ENCODE measurements at places on chromosomes 16 and 17.
A peak's percentile ranks its signal among the peaks of the same experiment; 100 is the strongest.

DNA sequence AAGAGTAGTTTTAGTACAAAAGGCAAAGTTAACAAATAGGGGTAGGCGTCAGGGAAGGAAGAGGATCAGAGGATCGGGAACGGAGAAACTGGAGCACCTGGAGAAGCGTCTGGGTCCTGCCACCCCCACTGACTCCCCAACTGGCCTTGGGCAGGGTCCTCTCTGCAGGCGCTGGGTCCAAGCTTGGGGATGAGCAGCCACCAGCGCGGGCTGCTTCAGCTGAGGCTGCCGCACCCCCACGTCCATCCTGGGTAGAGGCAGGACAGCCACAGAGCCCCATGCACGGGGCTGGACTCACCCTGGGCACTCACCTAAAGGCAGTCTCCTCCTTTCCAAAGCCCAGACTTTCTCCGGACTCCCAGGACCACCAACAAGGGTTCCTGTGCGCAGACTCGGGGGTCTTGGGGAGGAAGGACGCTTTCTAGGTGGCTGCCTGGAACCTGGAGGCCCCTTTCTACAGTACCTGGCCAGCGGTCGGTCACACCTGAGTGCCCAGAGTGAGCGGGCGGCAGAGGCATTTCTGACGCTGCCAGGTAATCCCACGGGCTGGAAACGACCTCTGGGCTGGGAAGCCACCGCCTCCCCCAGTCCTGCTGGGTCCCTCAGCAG is 1.1 kb downstream of the HS3ST6 start:
- DNase-seq: no peak

DNA sequence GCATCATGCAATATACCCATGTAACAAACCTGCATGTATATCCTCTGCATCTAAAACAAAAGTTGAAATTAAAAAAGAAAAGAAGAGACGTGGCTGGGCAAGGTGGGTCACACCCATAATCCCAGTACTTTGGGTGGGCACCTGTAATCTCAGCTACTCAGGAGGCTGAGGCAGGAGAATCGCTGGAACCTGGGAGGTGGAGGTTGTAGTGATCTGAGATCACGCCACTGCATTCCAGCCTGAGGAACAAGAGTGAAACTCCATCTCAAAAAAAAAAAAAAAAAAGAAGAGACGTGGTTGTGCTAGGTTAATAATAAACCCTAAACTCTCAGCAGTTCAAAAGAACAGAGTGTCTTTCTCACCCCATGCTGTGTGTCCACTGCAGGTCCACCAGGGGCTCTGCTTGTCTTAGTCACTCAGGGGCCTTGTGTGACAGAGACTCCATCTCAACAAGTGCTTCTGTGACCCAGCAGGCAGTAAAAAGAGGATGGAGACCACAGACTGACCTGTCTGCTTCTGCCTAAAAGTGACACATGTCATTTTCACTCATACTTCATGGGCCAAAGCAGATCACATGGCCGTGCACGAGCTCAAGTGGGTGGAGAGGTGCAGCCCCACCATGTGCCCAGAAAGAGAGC is 22.3 kb upstream of the N4BP1 start:
- DNase-seq: no peak

DNA sequence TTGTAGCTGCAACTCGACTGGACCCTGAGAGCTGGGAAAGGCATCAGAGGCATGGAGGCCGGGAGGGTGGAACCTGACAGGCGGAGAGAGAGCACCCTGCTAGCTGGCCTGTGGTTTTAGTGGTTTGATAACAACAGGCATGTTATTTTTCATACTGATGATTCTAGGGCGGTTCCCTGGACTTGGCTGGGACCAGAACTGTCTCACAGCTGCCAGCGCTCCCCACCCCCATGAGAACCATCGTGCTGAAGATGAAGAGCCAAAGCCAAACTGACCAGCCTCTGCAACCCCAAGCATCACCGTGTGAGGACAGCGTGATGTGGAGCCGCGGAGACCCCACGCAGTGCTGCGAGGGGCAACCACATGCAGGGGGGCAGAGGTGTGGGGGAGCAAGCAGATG is 28.5 kb downstream of the MXRA7 start:
- no peak for DNase-seq

GRCh38 chr16:24729243-24729950 is at the start of gene TNRC6A:
TNRC6A (plus strand) TSS chr16:24729651; CDS start chr16:24729842, 191 bp downstream.
- DNase-seq: peak; percentile 74

DNA sequence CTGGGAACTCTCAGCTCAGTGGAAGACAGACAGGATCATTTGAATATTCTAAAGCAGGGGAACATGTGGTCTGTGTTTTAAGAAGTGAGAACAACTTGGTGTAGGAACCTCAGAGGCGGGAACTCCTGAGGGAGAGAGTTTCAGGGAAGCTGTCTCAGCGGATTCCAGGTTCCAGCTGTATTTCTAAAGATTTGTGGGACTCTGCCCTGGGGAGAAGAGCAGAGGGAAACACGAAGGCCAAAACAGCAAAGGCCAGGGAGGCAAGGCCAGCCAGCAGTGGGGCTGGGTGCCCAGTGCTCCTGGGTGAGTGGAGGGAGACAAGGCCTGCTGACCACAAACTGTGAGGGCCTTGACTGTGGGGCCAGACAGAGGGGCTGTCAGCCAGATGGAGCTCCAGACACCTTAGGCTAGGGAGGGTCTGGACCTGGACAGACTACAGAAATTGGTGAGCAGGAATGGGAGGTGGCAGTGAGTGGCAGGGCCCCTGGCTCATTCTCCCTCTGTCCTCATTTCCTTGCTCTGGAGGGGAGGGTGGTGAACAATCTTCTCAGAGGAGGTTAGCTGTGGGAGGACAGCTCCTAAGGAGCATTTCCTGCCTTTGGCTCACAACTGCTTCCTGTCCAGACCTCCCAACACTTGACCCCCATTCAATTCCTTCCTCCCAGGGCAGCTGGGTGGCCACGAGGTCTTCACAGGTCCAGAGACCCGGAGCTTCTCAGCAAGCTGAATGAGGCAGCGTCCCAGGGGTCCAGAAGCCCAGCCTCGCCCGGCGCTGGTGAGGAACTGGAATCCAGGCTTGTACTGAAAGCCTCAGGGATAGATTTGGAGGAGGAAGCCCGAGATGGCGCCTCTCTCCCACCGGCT is 21.0 kb upstream of the FZD2 start:
- DNase-seq: no peak

- no peak for DNase-seq
Observed at GRCh38 chr17:76758570-76758969, 20.7 kb downstream of the MFSD11 start.

DNA sequence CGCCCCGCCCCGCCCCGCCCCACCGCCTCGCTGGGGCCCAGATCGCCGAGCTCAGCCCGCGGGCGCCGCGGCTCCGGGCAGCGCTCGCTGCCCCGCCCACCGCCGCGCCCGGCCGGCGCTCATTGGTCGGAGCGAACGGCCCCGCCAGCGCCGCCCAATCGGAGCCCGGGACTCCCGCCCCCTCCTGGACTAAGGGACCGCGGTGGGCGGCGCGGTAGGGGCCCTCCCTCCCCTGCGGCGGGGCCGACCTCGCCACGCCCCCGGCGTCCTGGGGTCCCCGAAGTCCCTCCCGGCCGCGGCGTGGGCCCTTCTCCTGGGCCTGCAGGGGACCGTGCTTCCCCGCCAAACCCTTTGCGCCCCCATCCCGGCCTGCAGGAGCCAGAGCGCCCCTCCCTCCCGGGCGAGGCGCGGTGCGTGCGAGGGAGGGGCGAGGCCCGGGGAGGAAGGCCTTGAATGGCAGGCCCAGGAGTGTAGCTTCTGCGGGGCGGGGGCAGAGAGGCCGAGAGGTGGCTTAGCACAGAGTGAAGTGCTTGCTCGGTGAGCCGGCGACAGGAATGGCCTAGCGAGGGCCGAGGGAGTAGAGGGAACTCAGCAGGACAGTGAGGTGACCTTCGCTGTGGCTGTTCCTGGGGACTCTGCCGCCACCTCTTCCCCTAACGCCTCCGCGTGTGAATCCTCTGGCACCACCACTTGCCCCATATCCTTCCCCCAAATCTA is at the start of gene CAMKK1:
CAMKK1 (minus strand) TSS at position 51 of the 717 bp plus-strand sequence. CDS start 7,366 bp downstream, outside the sequence.
- DNase-seq: peak; percentile 82

DNA sequence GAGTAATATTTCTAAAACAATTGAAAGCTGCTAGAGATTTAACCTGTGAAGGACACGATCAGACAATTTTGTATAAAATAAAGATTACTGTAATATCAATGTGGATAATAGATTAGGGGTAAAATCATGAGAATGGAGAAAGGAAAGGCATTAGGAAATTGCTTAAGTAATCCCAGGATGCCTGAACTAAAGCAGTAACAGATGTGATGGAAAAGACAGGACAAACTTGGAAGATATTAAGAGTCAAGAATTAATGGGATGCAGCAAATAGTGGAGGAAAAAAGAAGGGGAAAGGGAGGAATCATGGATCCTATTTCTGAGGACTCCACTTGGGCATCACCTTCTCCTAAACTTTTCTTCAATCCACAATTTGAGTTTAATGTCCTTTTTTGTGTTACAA is 437.1 kb upstream of the PMFBP1 start:
- no peak for DNase-seq

GRCh38 chr17:6677158-6677831 is 25.7 kb downstream of the C17orf100 start:
- DNase-seq: no peak

DNA sequence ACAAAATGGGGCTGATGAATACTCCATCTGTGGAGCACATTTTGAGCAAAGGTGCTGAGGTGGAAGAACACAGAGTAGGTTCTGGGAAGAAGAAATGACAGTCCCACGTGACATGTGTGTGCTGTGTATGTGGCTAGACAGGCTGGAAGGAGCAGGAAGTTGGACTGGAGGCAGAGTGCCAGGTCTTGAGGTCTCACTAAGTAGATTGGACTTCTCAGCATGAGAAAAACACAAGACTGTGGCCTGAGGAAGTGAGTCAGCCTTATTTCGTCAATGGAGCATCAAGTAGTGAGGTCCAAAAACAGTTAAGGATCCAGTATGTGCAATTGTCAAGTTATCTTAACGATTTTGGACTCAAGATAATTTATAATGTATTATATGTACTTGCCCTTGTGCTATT is 736.5 kb downstream of the KCNJ2 start:
- no peak for DNase-seq

DNA sequence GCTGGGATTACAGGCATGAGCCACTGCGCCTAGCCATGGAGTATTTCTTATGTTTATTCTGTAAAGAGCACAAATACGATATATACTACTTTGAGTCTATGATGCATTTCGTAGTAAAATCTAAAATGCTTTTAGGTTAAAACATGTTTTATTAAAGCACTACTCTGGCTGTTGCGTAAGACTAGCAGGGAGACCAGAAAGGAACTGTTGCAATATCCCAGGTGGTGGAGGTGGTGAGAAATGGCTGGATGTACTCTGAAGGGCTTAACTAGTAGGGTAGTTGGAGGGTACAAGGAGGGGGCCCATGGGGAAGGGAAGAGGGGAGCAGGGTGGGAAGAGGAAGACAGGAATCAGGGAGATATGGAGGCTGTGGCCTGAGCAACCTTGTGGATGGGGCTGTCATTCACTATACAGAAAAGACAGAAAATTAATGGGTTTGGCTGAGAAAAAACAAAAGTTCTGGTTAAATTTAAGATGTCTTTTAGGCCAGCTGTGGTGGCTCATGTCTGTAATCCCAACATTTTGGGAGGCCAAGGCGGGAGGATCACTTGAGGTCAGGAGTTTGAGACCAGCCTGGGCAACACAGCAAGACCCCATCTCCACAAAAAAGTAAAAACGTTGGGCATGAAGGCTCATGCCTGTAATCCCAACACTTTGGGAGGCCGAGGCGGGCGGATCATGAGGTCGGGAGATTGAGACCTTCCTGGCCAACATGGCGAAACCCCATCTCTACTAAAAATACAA is 35.8 kb downstream of the ST3GAL2 start:
- no peak for DNase-seq

DNA sequence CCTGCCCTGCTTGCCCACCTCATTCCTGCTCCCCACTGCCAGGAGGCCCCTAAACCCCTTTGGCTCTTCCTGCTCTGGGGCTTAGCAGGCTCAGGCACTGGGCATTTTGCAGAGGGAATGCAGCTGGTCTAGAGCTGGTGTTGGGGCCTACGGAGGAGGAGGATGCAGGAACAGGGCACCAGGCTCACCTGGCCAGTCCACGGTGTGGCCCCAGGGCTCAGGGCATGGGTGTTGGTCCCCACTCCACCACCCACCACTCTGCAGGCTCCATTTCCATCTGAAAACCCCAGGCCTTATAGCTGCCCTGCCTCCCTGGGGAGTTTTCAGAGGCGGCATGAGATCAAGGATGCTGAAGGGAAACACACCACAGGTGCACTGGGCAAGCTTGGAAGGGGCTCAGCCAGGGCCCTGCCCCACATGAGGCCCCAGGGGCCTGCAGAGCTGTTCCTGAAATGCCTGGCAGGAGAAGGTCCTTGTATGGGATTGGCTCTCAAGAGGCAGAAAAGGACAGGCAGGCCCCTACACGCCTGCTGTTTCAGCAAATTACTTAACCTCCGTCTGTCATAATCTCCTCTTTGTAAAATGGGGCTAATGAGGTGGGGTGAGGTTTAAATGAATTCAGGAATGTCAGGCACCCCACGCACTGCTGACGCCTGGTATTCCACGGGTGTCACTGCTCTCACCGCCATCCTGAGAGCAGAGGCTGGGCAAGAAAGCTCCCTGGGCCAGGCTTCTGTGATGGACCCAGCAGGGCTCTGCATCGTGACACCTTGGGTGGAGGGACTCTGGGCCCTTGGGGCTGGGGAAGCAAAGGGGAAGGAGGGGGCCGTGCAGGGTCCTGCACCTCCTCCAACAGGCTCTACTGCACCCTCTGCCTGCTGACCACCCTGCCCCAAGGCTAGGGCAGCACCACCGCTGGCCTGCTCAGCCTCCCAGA is 9.3 kb downstream of the SLC47A2 start:
- DNase-seq: no peak

GRCh38 chr17:45756266-45756991 is 27.7 kb upstream of the CRHR1 start:
- no peak for DNase-seq

GRCh38 chr16:52912565-52913173 is 140.0 kb downstream of the CHD9NB start:
- DNase-seq: no peak

DNA sequence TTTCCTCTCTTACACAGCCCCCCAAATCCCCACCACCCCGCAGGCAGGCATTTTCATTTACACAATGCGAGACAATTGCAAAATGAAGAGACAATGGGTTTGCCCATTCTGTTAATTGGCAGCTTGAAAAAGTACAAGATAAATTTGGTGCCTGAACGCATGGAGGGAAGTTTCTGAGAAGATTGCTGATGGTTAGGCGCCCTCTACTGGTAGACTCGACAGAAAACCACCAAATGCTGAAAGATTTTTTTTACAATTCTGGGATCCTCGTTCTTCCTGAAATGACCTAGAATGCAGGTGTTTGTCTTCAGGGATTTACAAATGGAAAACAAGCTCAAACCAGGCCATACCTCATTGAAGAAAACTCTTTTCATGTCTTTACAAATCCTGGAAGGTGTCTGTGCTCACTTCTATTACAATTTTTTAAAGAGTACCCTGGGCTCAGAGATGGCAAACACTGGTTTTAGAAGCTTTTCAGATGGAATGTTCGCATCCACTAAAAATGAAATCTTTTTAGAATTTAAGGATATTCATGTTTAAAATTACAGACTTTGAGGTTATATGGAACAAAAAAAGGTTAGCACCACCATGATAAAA is 338.5 kb downstream of the PMP22 start:
- peak; percentile 33 for DNase-seq

- no peak for DNase-seq
Observed at GRCh38 chr17:83090444-83091256, 11.2 kb downstream of the METRNL start.

All from T-helper 1 cell (primary cell).